ENCODE measurements at places on chromosomes 7 and 10. TPM values are rescaled to one million over a fixed set of nuclear protein-coding genes. Genes with fewer than 3 reads are reported as not detected.

The AZGP1 gene
- 1.3 TPM for total RNA-seq

The EPO gene
- total RNA-seq = not detected

The CYP2C18 gene
- not detected for total RNA-seq

The OR2A7 gene
- 4.7 TPM for total RNA-seq

The ANKRD22 gene
- total RNA-seq = 0.24 TPM

DNA sequence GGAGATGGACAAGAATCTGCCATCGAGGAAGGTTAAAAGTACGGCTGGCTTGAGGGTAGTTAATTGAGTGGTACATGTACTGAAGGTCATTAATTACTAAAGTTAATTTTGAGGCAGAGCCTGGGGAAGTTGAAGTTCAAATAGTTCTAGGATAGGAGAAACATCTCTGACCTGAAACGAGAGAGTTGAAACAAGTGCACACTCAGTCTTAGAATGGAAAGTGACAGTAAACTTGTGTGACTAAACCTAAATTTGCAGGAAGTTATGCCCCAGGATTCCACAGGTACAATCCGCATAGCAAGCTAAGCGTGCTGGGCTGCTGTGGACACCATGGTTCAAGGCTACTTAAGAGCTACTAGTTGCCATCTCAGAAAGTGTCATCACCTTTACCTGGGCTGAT lies 209.9 kb downstream of the CHCHD3 start:
- no peak for DNase-seq

DNA sequence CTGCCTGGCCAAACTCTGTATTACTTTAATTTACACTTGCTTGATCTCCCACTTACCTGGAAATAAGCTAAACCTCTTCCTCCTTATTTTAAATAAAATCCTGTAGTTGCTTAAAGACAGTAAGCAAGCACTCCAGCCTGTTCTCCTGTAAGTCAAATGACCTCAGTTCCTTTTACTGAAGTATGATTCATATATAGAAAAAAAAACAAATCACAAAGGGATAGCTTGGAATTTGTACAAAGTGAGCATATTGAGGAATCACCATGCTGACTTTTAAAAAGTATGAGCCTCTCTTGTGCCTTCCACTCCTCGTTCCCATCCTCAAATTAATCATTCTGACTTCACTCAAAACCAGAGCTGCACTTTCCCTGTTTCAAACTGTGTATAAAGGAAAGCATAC lies 52.0 kb downstream of the C10orf90 start:
- DNase-seq = no peak

DNA sequence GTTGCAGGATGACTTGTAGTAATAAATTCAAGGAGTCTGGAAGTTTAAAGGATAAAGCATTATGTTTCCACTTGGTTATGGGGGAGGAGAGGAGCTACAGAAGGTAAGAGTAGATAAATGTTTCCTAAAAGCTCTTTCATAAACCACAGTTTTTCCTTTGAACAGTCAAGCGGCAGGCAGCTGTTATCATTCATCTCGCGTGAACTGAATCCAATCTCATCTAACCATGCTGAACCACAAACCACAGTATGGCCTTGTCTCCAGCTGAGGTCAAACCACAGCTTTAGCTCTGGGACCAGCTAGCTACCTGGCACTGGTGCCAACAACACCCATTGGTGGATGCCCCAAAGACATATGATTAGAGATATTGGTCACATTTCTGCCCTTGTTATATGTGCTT lies 63.3 kb downstream of the NOC3L start:
- DNase-seq = no peak

DNA sequence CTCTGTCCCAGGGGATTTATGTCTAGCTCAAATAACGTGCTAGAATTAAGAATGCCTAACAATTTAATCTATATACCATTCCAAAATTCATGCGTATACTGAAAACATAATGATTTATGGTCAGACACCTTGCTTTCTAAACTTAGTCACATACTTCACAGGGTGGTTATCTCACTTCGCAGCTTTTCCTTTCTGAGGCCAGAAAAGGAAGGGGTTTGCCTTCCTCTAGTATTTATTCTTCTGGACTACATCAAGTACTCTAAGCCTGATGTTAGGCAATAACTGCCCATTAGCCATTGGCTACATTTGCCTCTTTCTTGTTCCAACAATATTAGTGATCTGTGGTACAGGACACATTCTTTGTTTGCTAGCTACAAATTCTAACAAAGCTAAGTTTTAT lies 72.6 kb upstream of the FHIP2A start:
- DNase-seq = no peak

Measured in aorta (tissue), 5 donors.